ENCODE measurements at places on chromosomes 12 and 14. TPM values are rescaled to one million over a fixed set of nuclear protein-coding genes. Genes with fewer than 3 reads are reported as not detected.

GRCh38 chr12:51326698-51327439, 2.9 kb upstream of the BIN2 start:
- no peak for DNase-seq

GRCh38 chr12:16076557-16076956, 165.4 kb downstream of the DERA start:
- DNase-seq = peak; percentile 34

- DNase-seq = no peak
These were observed 106.7 kb upstream of the SFSWAP start for GRCh38 chr12:131603939-131604795.

Gene CTSG
- total RNA-seq = not detected

DNA sequence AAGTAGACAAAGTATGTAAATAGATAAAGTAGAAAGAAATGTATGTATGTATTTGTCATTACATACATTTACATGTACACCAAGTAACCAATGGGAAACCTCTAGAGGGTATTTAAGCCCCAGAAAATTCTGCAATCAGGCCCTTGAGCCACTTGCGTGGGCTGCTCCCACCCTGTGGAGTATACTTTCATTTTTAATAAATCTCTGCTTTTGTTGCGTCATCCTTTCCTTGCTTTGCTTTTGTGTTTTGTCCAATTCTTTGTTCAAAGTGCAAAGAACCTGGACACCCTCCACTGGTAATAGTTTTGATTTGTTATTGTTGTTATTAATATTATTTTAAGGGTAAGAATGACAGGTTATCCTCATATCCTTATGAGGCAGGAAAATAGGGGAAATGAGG, 21.8 kb downstream of the CAPS2 start:
- DNase-seq = no peak

DNA sequence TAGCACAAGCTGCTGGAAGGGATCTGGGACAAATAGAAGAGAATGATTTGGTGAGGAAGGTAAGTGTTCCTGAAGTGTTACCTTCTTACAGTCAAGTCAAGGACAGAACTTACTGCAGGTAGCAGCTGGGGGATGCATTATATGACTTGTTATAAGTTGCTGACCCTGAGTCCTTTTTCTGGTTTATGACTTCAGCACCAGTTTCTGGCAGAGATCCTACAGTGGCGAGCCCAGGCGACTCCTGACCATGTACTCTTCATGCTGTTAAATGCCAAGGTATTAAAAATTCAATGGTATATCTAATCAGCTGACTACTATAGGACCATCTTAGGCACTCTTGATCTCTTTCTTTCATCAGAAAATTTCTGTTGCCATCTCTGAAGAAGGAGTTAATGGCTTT, 45.1 kb upstream of the ATF1 start:
- DNase-seq = no peak

- no peak for DNase-seq
These were observed 10.2 kb upstream of the MYL6B start for GRCh38 chr12:56141946-56142784.

DNA sequence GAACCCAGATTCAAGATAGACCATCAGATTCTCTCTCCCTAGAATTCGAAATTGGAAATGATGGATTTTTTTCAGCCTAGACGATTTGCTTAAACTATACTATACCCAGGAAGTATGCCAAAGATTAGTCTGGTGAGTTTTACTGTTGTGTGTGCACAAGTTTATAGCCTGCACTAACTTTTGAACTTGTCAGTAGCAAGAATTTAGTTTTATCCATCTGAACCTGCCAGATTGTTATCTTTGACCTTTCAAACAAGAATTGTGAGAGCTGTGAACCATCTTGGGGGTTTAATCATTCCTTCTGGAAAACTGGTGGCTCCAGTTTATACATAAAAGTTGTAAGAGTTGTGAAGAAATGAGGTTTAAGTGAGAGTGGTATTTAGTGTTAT, 243.5 kb upstream of the DAAM1 start:
- DNase-seq = no peak

GRCh38 chr12:42638011-42638410, 48.5 kb upstream of the PRICKLE1 start:
- DNase-seq = no peak

GRCh38 chr14:66442953-66443571, 43.1 kb upstream of the CCDC196 start:
- DNase-seq = no peak

All from Calu3 (cell line).